Right lobe of liver (tissue), 6 donors: ENCODE measurements at places on chromosomes 7 and 10. TPM values are rescaled to one million over a fixed set of nuclear protein-coding genes. Genes with fewer than 3 reads are reported as not detected.
A peak's percentile ranks its signal among the peaks of the same experiment; 100 is the strongest.

DNA sequence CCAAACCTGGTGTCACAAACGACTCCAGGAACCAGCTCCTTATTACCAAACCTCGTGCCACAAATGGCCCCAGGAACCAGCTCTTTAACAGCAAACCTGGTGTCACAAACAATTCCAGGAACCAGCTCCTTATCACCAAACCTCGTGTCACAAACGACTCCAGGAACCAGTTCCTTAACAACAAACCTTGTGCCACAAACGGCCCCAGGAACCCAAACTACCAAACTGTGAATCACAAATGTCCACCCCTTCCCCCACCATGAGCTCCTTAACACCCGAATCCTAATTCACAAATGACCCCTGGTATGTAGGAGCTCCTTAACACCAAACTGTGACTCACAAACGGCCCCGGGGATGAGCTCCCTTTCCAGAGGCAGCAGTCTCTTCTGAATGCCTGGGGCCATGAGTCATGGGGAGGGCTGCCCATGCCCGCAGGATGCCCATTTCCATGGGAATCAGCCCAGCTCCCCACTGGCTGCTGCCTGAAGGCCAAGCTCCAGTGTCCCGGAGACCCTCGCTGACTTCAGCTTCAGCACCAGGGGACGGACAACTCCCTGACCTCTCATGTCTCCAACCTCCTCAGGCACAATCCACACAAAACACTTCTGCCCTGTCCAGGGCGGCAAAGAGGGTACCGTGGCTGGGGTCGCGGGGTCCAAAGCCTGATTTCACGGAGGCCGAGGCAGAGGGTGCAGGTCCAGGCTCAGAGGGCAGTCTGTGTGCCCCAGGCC, 213.1 kb downstream of the ELFN1 start:
- DNase-seq: no peak

DNA sequence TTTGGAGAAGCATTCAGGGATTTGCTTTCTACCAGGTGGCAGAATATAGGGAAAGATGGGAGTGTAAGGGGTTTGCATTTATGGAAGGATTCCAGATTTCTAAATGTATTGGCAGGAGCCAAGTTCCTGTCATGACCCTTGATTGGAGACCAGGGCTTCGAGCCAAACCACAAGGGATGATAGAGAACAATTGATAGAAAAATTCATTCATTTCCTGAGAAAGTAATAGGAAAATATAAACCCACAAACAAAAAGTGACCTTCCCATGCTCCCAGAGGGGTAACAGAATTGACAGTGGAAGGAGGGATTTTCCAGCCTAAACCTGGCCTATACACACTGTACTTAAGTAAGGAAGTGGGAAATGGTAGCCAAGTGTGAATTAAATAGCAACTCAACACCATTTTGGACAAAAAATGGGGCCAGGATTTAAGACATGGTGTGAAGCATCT, 22.4 kb upstream of the IFIT2 start:
- DNase-seq: no peak

- DNase-seq: no peak
Observed at GRCh38 chr7:1989049-1989860, 243.5 kb downstream of the MAD1L1 start.

DNA sequence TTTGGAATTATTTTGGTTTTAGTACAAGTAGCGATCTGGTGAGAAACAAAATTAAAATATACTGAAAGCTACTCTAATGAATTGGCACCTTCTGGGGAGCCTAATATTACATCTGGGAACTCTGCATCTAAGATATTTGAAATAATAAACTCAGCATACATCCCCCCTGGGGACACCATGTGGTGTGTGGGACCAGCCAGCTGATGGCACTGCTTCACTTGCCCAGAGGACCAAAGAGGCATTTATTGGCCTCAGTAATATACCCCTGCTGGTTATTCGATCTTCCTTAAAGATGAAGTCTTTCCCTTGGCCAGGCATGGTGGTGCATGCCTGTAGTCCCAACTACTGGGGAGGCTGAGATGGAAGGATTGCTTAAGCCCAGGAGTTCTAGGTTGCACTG, 195.1 kb upstream of the AUTS2 start:
- DNase-seq: no peak

DNA sequence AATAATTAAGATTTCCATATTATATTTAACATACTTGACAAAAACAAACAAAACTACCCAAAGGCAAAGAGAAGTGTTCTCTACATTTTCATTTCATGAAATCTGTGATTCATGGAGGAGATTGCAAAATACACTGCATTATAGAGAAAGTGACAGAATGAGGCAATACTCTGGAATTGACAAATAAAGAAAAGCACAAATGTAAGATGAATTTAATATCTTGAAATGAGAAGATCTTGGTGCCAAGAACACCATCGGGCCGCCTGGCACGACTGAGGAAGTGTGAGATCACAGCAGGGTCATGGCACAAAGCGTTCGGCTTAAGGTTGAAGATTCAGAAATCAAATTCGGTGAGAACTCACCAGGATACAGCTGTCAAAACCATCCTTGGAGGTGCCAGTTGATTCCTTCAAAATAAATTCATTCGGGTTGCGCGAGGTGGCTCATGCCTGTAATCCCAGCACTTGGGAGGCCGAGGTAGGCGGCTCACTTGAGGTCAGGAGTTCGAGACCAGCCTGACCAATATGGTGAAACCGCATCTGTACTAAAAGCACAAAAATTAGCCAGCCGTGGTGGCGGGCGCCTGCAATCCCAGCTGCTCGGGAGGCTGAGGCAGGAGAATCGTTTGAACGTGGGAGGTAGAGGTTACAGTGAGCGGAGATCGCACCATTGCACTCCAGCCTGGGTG, 174.0 kb upstream of the PFKP start:
- DNase-seq: no peak

DNA sequence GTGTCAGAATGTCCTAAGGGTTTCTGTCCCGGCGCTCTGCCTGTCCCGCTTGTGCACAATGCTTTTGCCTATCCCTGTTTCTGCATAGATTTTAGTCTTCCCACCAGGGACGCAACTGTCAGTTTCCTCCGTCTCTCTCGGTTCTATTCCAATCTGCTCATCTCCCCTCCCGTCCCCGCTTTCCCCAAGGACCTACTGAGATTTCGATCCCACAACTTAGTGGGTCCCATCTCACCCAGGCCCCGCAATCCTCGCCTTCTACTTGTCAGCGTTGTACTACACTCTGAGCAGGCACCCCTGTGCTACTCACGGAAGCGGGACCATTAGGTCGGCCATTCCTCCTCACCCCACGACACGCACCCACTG, 519 bp upstream of the ZNF655 start:
- no peak for DNase-seq

- no peak for DNase-seq
Observed at GRCh38 chr10:13794992-13795612, 208.3 kb downstream of the PRPF18 start.

DNA sequence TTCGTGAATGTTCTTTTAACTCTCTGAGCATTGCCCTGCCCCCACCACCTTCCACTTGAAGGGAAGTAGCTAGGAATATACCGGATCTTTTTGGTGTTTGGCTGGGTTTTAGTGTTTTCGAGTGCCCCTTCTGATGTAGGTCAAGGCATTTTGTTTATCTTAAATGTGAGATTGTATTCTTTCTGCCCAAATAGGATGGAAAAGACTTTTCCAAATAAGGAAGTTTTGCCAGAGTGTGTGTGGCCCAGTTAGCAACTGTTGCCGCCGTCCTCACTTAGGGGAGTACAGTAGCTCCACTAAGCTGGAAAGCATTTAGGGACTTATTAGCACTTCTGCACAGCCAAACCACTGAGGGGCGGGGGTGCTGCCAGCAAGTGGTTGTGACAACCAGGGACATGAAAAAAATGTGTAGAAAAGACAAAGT, 29.8 kb upstream of the VCL start:
- no peak for DNase-seq

DNA sequence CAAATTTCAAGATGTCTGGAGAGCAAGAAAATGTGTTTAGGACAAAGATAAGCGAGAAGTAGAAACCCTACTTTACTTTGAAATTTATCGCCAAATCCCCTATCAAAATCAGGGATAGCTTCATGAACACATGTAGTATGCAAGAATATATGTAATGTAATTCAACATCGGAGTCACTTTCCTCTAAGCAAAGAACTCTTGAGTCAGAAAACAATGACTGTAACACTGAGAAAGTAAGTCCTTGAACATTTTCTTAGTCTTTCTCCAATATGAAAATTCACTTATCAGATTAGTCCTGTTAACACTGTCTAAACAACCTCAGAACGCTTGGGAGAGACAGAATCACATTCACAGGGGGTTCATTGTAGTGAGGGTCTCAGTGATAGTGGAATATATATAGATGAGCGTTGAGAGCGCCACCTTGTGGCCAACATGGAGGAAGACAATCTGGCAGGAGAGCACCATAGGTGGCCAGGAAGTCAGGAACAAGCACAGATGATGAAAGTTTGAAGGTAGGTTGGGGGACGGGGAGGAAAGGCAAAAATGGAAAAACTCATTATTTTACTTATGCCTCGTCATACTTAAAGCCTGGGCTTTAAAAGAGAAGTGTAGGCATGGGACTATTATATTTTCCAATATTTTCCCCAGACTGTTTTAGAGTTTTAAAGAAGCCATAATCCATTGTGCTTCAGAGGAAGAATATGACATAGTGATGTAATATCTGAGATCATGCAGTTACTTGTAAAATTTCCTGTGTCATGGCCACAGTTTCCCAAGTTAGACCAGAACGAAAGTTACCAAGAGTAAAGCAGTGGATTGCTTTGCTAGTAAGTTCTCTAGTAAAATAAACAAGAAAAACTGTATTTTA, 115.5 kb upstream of the GNAI1 start:
- peak; percentile 25 for DNase-seq

DNA sequence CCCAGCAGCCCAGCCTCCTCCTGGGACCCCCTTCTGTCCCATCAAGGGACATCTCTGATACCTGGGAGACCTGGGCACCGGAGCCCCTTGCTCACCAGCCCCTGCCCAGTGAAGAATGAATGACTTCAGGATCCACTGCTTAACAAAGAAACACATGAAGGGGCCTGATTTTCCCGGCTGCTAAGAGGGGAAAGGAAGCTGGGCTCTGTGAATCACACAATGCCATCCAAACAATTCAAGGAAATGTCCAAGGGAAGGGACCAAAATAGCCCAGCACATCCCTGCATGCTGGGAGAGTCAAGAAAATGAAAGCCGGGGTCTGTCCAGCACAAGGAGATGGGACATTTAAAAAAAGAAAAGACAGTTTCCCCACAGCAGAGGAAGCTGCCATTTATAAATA, 128.7 kb upstream of the JCAD start:
- no peak for DNase-seq

DNA sequence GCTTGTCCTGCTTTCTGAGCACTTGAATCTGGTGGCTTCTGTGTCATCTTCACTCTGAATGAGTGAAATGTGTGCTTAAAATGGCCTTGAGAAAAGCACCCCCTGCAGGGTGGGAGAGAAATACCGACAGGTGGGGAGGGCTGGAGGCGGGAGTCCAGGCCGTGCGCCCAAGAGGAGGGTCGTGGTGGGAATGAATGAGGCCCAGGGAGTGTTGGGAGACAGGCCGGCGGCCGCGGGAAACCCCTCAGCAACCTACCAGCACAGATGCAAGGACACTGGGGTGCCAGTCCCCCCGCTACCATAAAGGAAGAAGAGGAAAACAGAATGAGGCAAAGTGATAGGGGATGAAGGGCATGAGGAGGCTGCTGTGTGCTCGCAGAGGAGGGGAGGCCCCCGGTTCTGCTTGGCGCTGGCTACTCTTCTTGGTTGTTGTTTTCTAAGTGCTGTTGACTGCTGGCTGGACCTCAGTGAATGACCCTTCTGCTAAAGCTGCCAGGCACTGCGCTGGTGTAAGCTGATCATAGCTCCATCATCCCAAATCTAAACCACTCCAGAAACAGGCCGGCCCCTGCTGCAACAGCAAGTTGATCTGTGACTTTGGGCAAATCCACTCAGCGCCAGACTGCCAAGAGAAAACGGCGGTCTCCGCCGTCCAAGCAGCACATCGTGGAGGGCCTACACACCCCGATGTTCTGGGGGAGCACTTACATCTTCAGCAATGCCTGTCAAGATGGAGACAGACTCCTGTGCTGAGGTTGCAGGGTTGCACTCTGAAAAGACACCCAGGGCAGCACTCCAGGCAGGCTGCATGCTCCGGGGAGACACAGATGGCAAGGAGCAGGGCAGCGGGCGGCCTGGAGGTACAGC, 378.5 kb downstream of the DNAJB6 start:
- DNase-seq: no peak

GRCh38 chr10:31768467-31768866, 160.2 kb downstream of the ARHGAP12 start:
- no peak for DNase-seq

DNA sequence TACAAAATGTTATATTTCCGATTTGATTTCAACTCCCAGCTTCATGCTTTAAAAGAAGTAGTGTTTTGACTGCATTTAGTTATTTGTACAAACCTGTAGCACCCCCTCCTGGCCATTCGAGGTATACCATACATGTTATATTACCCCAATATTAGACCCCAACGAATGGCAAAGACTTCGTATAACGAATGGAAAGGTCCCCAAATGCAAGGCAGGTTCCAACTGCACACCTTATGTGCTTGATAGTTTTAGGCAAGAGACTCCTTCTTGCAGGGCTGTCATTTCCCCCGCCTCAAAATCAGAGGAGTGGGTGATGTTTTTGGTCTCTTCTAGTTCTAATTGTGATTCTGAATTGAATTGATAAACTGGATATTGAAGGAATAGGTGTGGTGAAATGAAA, 101.1 kb upstream of the TARP start:
- no peak for DNase-seq

- DNase-seq: no peak
Observed at GRCh38 chr10:96243296-96243695, 28.1 kb downstream of the BLNK start.

MCU gene
- 12.2 TPM for total RNA-seq

PAPOLB gene
- not detected for total RNA-seq

ANKMY2 gene
- total RNA-seq: 4.4 TPM

GIMAP2 gene
- total RNA-seq: 7.4 TPM

LIPK gene
- not detected for total RNA-seq

PSMG3 gene
- total RNA-seq: 20.3 TPM

PDSS1 gene
- 3.0 TPM for total RNA-seq
